ENCODE measurements at places on chromosomes 3 and 15.

DNA sequence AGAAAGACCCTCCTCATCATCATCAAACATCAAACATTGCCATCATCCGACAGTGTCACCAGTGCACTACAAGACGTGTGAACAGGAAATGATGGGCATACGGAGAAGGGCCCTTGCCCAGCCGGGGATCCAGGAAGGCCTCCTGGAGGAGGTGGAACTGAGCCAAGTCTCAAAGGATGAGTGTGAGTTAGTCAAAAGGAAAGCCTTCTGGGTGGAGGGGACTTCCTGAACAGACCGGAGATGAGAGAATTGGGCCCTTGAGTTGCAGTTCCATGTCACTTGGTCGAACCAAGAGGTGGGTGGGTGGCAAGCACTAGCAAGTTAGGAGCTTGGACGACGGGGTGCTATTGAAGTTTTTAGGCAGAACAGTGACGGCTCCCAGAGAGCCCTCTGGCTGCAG lies 8.5 kb downstream of the SEMA4B start:
- no peak for DNase-seq

GRCh38 chr15:26864664-26865191 lies 2.1 kb upstream of the GABRA5 start:
- no peak for DNase-seq

DNA sequence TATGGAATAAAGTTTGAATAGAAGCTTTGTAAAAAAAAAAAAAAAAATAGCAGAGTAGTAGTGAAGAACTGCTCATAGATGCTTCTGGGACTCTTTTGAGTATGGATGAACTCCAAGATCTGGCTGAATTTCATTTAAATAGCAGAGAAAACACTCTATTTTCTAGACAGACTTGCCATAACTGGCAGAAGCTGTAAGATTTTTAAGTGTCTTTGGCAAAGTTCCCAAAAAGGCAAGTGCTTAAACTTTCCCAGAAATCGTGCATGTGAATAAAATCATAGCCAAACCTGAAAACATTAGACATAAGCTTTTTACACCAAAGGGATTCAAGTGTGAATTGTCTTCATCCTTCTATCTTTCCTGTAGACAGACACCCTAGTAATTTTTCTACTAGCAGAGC lies 110.3 kb upstream of the MITF start:
- DNase-seq: no peak

GRCh38 chr15:44573386-44573785 lies 36.4 kb downstream of the EIF3J start:
- no peak for DNase-seq

GRCh38 chr15:80246425-80246894 lies 5.6 kb downstream of the CTXND1 start:
- DNase-seq: no peak

- no peak for DNase-seq
Measured at GRCh38 chr15:72562878-72563277, 88.7 kb downstream of the ARIH1 start.

DNA sequence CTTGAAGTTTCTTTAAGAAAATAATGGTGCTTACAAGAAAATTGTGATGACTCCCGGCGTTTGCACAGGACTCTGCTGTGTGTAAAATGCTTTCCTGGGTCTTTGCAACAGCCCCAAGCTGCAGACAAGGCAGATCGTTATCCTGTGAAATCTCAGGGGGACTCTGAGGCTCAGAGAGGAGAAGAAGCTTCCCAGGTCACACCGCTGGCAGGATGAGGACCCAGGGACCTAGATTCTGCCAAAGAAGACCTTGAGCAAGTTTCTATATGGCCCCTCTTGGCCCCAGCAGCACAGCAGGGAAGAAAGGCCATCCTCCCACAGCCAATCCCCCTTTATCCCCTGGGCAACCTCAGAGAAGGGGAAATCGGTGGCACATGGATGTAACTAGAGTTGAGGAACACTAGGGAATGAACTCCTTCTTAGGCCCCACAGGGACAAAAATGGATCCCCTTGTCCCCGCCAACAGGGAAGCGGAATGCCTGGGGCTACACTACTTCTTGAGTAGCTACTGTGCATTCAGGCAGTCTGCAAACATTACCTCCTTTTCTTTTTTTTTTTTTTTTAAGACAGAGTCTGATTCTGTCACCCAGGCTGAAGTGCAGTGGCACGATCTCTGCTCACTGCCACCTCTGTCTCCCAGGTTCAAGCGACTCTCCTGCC lies 72.8 kb downstream of the CPN2 start:
- no peak for DNase-seq

- no peak for DNase-seq
Measured at GRCh38 chr3:143654906-143655305, 193.4 kb downstream of the SLC9A9 start.

DNA sequence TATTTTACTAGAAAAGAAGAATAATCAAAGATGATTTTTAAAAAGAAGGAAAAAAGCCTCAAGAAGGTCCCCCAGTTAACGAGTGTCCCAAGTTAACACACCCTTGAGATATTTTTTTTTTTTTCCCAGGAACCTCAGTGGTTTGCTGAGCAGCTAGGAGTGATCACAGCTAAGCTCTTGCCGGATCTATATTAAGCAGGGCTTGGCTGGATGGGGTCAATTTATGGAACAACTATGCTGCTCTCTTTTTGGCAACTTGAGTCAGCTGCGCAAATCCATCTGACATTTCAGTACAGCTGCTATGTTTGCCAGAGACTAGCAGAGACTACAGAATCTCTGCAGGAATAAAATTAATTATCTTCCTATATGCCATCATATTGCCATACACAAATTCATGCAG lies at the start of gene LMOD3:
TSS of gene LMOD3 (minus strand) at position 193 of the 400 bp plus-strand sequence. CDS start 209 bp downstream, outside the sequence.
- DNase-seq: no peak

- no peak for DNase-seq
Measured at GRCh38 chr3:62732183-62732904, 142.9 kb downstream of the CADPS start.

DNA sequence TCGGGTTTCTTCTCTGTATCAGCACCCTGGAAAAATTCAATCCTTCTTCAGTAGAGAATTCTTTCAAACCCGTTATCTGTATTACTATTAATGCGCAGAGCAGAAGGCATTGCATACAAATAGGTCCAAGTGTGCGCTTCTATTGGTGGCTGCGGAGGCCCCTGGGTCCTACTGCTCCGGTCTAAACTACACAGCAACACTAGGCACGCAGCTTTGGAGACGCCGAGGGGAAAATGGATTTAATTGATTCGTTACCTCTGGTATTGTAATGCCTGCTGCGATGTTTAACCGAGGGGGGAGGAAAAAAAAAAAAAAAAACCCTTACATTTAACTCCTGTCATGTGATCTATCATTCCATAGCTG lies at the start of gene ROBO1:
TSS of gene ROBO1 (minus strand) at position 94 of the 363 bp plus-strand sequence.
- no peak for DNase-seq

- no peak for DNase-seq
Measured at GRCh38 chr15:38683382-38684242, 119.0 kb upstream of the RASGRP1 start.

DNA sequence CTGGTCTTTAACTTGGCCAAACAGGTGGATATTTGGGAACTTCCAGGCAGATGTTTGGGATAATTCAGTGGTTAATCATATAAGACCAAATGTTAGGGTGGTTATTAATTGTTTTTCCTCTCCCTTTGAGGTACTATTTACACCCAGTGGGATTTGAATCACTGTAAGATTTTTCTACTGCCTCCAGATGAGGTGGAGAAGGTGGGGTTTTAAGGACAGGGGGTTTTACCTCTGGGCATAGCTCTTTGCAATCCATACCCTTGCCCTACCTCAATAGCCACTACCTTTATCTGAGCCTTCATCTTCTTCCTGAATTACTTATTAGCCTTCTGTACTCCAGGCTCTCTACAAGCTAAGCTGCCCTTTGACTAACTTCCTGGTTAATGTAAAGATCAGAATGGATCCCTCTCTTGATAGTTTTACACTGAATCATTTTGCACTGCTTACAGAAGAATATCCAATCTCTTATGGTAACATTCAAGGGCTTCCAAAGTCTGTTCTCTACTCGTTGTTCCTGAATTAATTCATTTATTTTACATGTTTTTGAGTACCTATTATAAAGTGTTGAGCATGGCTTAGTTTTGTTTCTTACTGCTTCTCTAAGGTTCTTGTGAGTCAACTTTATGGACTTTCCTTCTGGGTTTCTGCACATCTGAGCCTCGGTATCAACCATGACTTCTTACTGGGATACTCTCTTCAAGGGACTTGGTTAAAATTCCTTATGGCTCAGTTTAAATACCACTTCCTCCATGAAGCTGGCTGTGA lies 331.2 kb upstream of the TBL1XR1 start:
- DNase-seq: no peak

DNA sequence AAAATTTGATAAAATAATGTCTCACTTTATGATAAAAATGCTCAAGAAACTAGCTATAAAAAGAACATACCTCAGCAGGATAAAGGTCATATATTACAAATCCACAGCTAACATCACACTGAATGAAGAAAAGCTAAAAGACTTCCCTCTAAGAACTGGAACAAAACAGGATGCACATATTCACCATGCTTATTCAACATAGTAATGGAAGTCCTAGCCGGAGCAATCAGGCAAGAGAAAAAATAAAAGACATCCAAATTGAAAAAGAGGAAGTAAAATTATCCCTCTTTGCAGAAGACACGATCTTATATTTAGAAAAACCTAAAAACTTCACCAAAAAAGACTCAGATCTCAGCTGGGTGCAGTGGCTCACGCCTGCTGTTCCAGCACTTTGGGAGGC lies 34.0 kb downstream of the SENP7 start:
- DNase-seq: no peak

Measured in brain pericyte (primary cell).